ENCODE measurements at places on chromosomes 3 and 15.

DNA sequence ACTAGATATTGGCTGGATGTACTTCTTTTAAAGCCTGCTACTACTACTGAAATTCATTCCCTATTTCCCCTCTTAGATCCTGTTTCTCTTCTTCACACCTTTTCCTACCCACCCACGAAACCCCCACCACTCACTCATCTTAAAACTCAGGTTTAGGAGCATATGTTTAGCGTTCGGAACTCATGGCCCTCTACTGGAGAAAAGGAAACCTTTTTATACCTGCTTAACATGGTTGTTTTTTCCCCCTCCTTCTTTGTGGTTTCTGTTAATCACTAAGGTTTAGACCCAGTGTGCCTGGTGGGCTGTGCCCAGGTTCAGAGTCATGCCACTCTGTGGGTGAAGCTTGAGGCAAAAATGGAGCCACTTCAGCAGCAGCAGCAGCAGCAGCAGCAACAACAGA is 2.6 kb downstream of the ARID3B start:
- no peak for DNase-seq

DNA sequence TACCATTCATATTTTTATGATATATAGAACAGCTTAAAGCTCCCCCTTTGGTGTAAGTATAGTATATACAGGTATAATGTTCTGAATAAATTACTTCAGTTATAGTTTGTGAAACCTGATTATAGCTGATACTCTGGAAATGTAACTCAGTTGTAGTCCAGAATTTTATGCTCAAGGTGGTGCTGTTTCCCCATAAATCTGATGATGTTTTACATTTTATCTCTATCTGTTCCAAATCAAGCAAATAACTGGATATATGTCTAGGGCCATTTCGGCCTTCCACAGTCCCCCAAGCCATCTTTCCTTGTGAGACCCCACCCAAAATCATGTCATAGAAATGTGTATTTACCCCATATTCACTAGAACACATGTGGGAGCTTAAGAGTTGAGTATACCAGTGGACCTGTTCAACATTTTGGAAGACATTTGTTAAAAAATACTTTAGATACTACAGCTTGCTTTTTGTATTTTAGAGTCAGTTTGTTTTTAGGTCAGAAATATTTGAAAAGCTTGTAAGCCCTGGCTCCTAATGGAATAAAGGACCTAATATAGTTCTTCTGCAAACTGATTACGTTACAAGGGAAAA is 107.1 kb downstream of the ATG7 start:
- no peak for DNase-seq

DNA sequence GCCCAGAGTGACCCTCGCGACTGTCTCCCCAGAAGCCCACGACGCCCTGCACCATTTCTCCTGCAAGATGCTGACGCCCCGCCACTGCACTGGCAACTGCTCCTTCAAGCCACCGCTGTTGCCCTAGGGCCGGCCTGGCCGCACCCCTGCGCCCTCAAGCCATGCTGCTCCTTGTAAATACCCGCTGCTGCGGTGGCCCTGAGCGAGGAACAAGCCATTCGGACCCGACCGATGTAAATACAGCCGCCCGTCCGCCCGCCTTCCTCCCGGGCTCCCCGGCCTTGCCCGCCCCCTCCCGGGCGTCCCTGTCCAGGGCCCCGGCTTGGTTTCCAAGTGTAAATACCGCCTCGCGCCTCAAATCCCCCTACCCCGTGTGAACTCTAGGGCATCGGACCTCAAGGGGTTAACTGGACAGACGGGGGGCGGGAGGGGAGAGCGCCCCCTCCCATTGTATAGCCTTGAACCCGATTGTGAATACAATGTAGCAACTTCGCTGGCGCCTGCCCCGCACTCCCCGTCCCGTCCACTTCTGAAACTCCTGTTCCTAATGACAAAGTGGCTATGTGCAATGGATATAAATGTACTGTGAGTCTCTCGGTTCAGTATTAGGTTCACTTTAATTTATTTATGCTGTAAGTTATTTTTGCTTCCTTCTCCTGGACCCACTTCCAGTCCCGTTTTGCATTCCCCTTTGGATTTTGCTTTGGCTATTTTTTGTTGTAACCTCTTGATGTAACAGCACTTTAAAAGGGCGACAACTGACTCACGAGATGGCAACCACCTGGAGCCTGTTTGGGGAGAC is 5.9 kb downstream of the RNU6-1 start:
- no peak for DNase-seq

GRCh38 chr3:120331076-120331475 is 18.1 kb downstream of the LRRC58 start:
- DNase-seq, result no peak

DNA sequence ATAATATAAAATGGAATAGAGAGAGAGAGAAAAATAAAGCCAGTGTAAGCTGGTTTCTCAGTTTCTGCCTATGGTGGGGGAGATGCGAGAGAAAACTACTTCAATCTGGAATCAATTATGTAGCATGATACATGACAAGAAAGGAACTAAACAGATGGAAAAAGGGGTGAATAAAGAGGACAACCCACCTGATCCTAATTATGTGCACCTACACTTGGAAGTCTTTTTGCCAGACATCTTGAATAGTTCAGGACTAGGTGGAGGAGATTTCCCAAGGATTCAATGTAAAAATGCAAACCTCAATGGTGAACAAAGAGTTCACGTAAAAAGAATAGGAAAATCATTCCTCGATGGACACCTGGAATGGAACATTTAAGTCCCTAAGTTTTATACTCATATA is 524.4 kb upstream of the RGMA start:
- no peak for DNase-seq

- DNase-seq, result no peak
Measured at GRCh38 chr3:12405432-12406272, 78.6 kb upstream of the TSEN2 start.

DNA sequence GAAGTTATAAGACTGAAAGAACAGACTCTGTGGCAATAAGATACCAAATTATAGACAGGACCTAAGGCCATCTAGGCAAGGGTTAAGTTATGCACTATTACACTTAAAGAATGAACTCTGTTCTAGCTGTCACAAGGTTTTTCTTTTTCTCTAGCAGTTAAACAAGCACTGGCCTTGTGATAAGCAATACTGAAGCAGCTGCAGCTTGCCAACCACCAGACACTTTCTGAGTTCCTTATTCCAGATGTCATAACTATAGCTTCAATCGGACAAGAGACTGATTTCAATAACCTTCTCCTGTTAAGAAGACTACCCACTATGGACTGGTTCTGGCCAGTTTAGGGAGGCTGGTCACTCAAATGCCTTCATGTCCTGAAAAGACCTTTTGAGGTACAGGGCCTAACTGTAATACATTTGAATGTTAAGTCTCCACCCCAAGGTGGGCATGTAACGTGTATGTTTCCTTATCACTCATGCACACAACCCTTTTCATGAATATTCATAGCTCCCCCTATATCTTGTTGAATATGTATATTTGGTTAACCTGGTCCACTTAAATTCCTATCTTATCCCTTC is 85.8 kb downstream of the CFAP20DC start:
- DNase-seq, result no peak

DNA sequence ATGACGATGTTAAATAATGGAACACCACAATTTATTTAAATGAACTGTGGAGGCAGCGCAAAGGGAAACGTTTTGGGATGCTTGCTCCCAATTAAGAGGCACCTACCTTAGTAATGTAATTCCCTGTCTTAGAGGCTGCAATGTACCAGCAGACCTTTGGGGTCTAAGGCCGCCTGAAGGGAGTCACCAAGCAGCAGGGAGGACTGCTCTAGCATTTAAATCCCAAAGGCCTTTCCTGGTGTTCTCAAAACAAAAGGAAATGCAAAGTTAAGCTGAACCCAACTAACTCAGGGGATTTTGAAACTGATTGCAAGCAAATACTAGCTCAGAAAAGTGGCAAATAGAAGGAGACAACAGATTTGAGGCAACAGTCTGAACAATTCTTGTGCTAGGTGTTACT is 510.8 kb downstream of the GABRG3 start:
- no peak for DNase-seq

DNA sequence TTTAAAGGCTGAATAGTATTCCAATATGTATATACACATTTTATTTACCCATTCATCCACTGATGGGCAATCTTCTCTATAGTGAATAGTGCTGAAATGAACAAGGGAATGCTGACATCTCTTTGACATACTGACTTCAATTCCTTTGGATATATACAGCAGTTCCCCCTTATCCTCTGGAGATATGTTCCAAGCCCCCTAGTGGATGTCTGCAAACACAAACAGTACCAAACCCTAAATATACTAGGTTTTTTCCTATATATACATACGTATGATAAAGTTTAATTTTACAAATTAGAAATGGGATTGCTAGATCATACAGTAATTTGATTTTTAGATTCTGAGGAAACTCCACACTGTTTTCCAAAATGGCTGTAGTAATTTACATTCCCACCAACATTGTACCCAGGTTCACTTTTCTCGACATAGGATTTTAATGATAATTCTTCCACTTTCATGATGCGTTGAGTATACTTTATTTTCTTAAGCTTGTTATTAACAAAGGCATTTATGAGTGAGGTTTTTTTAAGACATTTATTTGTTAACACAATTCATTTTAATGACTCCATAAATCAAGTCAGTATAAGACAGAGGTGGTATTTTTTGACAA is 38.2 kb downstream of the VPS13C start:
- no peak for DNase-seq

DNA sequence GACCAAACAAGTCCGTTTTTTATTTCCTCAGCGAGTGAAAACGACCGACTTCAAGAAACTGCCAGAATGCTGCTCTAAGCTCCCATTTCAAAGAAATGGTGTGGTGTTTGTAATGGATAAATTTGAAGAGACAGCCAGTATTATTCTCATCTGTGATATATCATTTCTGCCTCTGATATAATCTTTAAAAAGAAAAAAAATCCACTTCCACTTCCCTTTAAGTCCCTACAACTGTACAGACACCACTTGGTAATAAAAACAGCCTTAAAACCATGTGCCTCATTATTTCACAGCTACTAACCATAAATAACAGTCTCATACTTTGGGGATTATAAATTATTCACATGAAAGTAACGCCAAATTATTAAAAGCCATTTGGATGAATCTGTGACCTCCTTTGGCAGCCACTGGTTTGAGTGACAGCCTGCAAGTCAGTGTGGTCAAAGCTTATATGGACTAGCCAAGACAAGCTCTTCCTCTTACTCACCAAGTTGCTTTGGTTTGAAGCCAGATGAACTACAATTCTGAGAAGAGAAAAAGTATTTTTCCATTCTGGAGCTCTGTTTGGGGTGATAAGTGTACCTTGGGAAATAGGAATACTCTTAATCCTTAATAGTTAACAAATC is 168.0 kb downstream of the SHOX2 start:
- DNase-seq, result no peak

DNA sequence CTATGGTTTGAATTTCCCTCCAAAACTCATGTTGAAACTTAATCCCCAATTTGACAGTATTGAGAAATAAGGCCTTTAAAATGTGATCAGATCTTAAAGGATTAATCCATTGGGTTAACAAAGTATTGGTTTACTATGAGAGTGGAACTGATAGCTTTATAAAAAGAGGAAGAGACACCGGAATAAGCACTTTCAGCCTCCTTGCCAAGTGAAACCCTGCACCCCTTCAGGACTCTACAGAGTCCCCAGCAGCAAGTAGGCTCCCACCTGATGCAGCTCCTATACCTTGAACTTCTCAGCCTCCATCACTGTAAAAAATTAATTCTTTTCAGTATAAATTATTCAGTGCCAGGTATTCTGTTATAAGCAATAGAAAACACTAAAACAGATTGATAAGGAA is 348.3 kb downstream of the CGGBP1 start:
- no peak for DNase-seq

DNA sequence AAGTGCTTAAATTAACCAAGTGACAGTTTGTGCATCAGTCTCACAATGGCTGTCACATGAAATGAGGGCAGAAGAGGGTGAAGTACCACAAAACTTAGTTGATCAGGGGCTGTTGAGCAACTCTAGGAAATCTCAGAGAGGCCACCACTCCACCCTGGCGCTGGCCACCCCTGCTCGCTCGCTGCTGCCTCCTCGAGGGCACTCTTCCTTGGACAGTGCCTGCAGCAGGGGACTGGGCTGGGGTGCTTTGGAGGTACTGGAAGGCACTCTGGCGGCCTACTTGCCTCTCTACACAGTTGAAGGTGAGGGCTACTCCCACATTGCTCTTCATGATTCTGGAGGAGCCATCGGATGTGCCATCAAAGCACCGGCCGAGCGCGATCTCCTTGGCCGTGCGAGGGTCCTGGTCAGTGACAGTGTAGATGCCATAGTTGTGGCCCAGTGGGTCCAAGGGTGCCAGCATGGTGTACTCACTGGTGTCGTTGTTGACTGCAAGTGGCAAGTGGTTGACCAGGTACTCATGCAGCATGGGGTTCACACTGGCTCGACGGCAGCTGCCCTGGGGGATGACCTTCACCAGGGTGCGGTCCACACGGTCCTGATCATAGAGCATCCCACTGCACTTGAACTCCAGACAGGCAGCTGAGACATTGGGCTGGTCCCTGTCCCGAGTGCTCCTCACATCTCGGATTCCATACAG is 11.6 kb upstream of the CLPX start:
- DNase-seq, result no peak

- no peak for DNase-seq
Measured at GRCh38 chr15:34606545-34606944, 23.1 kb upstream of the GOLGA8B start.

DNA sequence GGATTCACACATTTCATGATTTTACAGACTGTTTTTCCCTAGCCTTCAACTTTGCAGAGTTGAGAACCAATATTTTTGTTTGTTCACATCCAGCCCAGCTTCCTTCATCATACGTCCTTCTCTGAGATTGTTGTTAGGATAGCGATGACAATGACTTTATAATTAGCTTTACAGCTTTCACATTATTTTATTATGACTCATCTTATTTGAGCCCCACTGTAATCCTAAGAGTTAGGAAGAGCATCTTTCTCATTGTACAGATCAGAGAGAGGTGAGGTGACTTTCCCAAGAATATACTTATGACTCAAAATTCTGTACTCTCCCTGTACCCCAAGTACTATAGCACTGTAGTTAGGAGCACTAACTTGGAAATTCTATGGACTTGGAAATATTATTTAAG is 156.1 kb downstream of the ALDH1A2 start:
- DNase-seq, result no peak

DNA sequence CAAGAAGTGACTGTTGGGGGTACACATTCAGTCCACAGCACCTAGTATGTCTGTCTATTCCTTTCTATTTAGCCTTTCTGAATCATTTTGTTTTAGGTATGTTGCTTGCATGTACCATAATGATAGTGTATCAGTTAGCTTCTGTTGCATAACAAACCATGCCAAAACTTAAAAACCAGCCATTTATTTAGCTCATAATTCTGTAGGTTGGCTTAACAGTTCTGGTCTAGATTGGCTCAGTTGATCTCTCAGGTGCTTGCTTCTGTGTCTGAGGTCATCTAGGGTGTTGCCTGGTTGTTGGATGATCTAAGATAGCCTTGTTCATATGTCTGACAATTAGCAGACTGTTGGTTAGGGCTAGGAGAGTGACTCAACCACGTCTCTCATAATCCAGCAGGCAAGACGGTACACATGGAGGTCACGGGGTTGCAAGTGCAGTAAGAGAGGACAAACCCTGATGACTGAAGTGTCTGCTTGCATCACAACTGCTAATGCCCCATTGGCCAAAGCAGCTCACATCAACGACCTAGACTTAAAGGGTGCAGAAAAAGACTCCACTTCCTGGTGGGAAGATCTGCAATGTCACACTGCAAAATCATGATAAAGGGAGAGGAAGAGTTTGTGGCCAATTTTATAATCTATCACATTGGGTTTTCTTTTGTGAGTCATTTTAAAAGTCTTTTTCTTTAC is 6.8 kb upstream of the PDCD6IP start:
- no peak for DNase-seq

- no peak for DNase-seq
Measured at GRCh38 chr3:119305286-119305685, 11.1 kb downstream of the ARHGAP31 start.

- no peak for DNase-seq
Measured at GRCh38 chr3:155326901-155327300, 33.4 kb upstream of the STRIT1 start.

All from NCI-H1092 (cell line).